ENCODE measurements at places on chromosomes 13 and 19. TPM values are rescaled to one million over a fixed set of nuclear protein-coding genes. Genes with fewer than 3 reads are reported as not detected.

NANOS3 gene
- not detected for total RNA-seq

ACP5 gene
- not detected for total RNA-seq

DNA sequence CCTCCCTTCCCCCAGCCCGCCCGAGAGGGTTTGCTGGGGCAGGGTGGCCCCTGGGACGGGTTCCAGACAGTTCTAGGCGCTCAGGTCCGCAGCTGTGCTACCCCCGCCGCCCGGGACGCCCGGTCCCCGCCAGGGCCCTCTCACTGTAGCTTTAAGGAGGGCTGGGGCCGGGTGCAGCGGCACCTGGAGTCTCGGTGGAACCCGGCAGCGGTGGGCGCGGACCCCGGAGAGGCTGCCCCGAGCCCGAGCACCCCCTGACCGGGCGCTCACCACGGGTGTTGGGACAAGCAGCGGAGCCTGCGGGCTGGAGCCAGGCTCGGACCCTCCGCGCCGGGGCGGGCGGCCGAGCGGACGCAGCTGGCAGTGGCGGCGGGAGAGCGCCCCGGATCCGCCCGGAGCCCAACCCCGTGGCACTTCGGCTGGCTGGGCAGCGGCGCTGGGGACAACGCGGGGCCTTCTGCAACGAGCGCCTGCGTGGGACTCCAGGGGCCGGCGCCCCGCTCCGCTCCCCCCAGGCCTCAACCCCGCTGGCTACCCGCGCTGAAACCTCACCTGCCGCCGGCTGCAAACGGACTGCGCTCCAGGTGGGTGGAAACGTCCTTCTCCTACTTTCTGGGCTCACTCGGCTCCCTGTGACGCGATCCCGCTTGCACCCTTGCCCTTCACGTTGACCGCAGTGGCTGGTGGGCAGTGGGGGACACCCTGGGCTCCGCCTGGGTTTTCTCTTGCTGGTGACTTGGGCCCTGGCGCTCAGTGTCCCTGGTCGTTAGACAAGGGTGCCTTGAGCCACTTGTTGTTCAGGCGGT is 81.1 kb downstream of the ZNF429 start:
- no peaks in the 10 kb centered on the region for H3K36me3 ChIP-seq
- no peak overlapping the region for H3K4me3 ChIP-seq
- no peak overlapping the region for H3K27ac ChIP-seq
- H3K4me1 ChIP-seq = no peaks in the 10 kb centered on the region

GRCh38 chr13:96002322-96003131 is 50.7 kb downstream of the UGGT2 start:
- no peak overlapping the region for H3K27ac ChIP-seq
- H3K36me3 ChIP-seq = peaks cover 7% of the 10 kb centered on the region
- H3K4me3 ChIP-seq = no peak overlapping the region
- no peaks in the 10 kb centered on the region for H3K4me1 ChIP-seq
- no peaks in the 10 kb centered on the region for H3K27me3 ChIP-seq
- DNase-seq = no peak

DNA sequence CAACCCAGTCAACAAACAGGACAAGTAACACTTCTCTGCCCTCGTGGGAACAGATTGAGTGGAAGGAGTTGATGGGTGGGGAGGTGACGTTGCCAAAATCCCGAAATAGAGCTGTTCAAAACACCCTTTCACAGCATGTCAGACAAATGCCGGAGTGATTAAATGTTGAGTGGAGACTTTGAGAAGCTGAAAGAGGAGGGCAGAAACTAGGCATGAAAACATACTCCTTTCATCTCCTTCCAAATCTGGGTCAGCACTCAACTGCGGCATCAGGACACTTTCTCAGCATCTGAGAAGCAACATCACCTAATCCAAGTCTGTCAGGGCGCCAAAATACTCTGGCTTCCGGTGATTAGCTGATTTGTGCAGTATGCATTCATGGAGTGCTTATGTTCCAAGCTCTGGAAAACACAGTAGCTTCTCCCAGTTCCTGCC is 51.5 kb upstream of the MRI1 start:
- no peak overlapping the region for H3K27ac ChIP-seq
- no peak overlapping the region for H3K4me3 ChIP-seq
- H3K27me3 ChIP-seq = no peaks in the 10 kb centered on the region
- peaks cover 2% of the 10 kb centered on the region for H3K4me1 ChIP-seq
- H3K36me3 ChIP-seq = no peaks in the 10 kb centered on the region

Measured in MCF 10A (cell line).